Psoas muscle (tissue), 8 donors: ENCODE measurements at places on chromosomes 11 and 22. TPM values are rescaled to one million over a fixed set of nuclear protein-coding genes. Genes with fewer than 3 reads are reported as not detected.

GRCh38 chr11:107740271-107740670 lies 28.4 kb upstream of the SLN start:
- DNase-seq: no peak

GRCh38 chr11:75237050-75237449 lies 3.5 kb upstream of the TPBGL start:
- DNase-seq: no peak

- no peak for DNase-seq
These were observed 14.1 kb downstream of the CAPRIN1 start for GRCh38 chr11:34065505-34066203.

GRCh38 chr11:89175796-89176195 lies 1.9 kb upstream of the TYR start:
- no peak for DNase-seq

DNA sequence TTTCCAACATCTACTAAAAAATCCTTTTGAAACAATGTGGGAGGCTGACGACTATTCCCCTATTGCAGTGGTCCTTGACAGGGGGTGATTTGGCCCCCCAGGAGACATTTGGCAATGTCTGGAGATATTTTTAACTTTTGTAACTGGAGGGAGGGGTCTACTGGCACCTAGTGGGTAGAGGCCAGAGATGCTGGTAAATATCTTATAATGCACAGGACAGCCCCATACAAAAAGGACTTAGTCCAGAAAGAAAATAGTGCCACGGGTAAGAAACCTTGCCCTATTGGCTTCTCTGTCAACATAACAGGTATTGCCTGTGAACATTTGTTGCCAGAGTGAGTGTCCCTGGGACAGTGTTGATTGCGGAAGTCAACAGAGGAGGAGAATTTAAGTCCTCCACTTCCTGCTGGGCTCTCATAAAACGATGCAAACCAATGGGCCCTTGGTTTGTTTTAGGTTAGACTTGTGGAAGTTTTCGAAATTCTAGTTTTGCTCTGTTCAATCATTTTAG lies 101.6 kb downstream of the MAML2 start:
- DNase-seq: no peak

OR51E2 gene
- not detected for total RNA-seq

KCNQ1OT1 gene
- 0.30 TPM for total RNA-seq
